ENCODE measurements at places on chromosomes 3 and 15.

GRCh38 chr3:122679085-122679881 is 1.4 kb upstream of the PARP14 start:
- DNase-seq: no peak

GRCh38 chr3:164326714-164327113 is 751.6 kb downstream of the SI start:
- no peak for DNase-seq

DNA sequence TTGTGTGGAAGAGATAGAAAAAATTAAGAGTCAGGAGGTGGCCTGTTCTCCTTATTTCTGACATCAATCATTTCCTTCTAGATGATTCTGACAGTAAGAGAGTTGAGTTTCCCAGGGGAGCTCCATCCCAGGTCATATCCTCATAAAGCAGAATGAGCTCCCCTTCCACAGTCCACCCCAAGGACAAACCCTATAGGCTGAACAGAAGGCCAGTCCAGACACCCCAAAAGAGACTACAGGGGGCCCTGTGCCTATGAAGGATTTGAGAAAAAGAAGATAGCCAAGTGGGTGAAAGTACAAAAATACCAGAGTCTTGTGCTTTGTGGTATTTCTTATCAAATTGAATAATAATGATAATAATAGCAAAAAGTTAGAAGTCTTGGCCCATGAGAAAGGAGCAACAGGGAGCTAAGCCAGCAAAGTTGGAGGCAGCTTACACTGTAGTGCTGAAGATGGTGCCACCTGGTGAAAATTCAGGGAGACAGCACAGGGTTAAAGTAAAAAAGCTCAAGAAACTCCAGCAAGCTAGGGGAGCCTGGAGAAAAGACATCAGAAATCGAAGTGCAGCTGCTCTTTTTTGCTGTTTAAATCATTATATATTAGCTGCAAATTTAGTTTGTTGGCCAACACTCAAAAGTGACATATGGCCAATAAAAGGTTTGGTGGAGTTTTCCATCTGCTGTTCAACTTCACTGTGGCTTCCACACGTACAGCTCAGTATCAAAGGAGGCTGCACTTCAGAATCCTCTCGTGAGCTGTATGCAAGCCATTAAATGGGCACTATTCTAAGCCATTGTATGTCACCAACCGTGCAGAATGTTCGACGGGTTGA is 35.8 kb upstream of the SLC24A5 start:
- DNase-seq: no peak

DNA sequence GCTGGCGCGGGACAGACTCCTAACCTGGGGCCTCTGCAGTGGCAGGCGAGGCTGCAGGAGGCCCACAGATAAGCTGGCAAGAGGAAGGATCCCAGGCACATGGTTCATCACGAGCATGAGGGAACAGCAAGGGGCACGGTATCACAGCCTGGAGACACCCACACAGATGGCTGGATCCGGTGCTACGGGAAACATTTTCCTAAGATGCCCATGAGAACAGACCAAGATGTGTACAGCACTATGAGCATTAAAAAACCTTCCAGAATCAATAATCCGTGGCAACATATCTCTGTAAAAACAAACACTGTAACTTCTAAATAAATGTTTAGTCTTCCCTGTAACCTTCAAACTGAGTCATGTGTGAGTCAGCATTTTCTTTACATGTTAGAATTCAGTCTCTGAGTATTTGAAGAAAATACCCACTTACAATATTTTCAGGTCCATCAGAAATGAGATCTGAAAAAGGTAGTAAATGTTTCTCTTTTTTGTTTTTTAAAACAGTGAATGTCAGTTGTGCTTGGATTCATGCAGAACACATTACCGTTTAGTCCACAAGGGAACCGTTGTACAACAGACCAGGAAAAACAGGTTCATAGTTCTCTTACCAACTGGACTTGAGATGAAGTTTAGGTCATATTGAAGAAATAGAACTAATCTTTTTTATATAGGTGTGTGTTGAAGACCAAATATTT is 75.9 kb downstream of the BOC start:
- DNase-seq: no peak

GRCh38 chr3:50525191-50525910 is 21.9 kb upstream of the CACNA2D2 start:
- DNase-seq: no peak

- DNase-seq: no peak
These were observed 186.9 kb upstream of the CRBN start for GRCh38 chr3:3366386-3366785.

DNA sequence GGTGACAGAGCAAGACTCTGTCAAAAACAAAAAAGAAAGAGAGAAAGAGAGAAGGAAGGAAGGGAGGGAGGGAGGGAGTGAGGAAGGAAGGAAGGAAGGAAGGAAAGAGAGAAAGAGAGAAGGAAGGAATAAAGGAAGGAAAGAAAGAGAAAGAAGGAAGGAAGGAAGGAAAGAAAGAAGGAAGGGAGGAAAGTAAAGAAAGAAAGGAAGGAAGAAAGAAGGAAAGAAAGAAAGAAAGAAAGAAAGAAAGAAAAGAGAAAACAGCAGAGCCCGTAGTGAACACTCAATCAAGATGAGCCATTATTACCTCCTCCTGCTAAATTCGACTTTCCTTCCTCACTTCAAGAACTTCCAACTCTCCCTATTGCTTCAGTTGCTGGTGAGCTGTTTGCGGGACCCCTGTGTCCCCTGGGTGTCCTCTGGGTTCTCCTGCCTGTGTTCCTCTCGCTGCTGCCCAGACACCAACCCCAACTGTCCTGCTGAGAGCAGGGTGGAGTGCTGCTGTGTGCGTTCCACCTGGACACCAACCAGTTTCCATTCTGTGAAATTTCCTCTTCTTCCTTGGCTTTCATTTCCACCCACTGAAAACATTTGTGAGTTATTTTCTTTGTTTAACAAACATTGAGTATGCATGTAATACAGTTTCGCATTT is 266.4 kb downstream of the FAM43A start:
- DNase-seq: no peak

DNA sequence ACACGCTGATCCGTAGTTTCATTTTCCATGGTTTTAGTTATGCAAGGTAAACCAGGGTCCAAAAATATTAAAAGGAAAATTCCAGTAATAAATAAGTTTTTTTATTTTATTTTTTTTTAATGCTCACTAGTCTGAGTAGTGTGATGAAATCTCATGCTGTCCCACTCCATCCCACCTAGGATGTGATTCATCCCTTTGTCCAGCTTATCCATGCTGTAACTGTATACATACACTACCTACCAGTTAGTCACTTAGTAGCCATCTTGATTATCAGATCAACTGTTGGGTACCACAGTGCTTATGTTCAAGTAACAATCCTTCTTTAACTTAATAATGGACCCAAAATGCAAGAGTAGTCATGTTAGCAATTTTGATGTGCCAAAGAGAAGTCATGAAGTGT is 75.2 kb downstream of the ESYT3 start:
- no peak for DNase-seq

- DNase-seq: no peak
These were observed 59.7 kb upstream of the MAGI1 start for GRCh38 chr3:66098436-66098835.

DNA sequence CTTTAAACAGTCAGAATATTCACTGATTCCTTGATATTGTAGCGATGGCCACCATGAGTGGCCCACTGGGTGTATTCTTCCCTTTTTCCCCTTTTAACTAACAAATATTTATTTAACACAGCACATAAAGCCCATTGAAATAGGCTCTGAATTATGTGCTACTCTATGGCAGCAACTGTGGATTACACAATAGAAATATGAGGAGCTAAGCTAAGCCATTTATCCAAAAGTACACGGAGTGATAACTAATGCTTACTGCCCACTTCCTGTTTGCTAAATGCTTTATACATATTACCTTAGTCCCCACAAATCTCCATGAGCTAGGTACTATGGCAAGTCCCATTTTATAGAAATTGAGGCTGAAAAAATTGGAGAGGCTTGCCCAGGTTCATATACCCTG is 17.9 kb downstream of the ILDR1 start:
- DNase-seq: no peak

DNA sequence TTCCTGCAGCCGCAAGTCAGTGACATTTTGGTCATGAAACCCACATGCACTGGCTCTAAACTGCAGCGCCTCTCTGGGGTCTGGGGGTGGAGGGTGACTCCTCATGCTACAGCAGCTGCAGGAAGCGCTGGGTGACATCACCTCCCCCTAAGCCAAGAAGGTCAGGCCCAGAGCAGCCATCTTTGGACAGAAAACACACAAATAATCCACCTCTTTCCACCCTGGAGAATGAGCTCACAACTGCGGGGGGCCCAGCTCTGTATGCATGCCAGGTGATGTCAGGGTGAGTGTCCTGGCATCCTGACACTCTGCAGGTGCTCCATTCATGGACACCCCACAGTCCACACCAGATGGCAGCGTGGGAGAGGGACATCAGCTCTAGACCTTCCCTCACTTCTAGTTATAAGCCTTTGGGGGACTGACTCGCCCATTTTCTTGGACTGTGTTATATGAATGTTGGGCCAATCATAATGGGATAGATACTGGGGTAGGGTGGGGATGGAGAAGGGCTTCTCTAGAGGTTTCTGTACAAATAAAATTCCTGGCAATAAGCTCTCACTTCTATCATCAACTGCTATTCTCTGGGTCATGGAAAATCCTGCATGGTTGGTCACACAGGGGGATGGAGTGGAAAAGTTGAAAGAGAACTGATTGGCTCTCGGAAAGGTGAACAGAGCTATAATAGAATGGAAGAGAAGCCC is 70.7 kb upstream of the THBS1 start:
- DNase-seq: no peak

DNA sequence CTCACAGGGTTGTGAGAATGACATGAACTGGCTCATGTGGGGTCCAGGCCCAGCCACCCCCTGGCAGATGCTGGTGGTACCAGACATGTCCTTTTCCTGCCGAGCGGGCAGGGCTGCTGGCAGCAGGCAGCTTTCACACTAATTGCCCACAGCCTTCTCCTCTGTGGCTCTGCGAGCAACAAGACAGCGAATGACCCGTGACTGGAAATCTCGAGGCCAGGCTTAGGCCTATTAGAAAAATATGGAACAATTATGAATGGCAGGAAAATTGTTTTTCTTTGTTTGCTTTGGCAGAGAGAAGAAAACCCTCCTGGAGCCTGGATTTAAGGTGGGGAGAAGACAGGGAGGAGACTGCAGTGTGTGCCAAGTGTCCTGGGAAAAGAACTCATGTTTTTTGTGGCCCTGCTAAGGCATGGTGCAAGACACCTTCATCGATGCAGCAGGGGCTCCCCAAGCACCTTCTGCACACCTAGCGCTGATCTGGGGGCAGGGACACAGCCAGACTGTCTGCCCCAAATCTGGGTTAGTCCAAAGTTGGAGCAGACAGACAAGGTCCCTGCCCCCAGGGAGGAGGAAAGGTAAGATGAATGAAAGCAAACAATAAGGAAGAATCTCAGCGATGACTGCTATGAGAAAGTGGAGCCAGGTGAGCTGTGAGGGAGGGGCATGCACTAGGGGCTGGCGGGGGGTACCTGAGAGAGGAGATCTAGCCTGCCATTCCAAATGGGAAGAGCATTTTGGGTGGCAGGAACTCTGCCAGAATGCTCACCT is 193.8 kb upstream of the TLE3 start:
- DNase-seq: no peak

DNA sequence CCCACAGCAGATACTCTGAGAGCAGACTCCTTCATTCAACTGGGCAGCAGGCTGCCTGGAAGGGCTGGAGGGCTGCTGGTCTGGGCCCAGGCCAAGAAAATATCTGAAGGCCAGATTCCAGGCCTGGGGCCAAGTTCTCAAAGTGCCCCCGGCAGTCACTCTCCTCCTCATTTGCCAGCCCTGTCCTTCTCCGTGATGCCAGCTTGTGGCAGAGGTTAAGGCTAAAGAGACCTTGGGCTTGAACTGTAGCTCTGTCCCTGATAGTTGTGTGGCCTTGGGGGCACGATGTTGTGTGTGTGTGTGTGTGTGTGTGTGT is 39.0 kb downstream of the FAM3D start:
- no peak for DNase-seq

DNA sequence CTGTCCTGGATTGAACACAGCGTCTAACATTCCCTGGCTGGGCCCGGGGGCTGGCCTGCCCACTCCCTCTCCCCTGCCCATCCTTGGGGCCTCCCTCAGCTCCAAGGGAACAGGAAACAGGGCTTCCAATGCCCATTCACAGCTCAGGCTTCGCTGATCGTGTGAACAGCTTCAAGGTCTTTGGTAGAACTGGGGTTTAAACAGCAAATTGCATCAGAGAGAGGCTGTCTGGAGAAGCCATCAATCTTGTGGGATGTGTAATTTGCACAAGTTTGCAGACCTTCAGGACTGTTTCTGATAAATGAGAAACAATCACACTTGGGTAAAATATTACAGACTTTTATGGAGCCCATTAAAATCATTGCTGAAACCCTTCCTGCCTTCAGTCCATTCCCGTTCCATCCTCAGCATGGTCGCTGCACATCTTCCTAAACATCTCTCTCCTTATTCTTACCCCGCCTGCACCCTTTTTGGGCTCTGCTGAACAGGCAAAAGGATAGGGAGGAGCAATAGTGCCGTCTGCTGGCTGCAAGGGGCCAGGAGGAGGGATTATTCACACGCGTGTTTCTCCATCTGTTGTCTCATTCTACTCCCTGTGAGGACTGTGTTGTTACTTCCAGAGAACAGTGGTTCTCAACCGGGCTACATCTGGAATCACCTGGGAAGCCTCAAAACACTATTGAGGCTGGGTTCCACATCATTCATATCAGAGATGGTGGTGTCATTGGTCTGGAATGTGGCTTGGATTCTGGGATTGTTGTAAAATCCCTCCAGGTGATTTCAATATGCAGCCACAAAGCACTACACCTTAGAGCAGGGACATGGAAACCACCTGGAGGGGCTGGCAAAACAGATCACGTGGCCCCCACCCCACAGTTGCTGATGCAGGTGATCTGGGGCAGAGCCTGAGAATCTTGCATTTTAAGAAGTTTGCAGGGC is 116.3 kb downstream of the CLSTN2 start:
- DNase-seq: no peak

DNA sequence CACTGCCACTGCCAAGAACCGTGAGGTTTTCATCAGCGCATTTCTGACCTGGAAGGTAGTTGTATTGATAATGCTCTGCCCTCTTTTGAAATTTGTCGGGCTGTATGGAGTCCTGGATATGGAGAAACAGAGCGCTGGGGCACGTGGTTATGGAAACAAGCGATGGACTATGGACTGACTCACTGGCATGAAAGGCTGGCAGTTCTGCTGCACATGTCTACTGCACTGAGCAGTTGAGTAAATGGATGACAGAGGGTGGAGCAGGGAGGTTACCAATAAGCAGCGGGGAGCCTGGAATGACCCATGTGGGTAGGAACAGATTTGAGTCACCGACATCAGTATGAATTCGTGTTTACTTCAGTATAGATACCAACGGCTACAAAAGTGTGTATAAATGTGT is 429.5 kb downstream of the OCA2 start:
- DNase-seq: no peak

GRCh38 chr15:28167042-28167441 is 67.9 kb upstream of the OCA2 start:
- no peak for DNase-seq

All from GM18507 (cell line).